ENCODE measurements at places on chromosomes 2 and 18. TPM values are rescaled to one million over a fixed set of nuclear protein-coding genes. Genes with fewer than 3 reads are reported as not detected.

- H3K36me3 ChIP-seq = no peaks in the 10 kb centered on the region
- H3K27ac ChIP-seq = no peak overlapping the region
- H3K27me3 ChIP-seq = no peaks in the 10 kb centered on the region
- H3K4me3 ChIP-seq = no peak overlapping the region
- no peak for DNase-seq
Measured at GRCh38 chr2:71727562-71727961, 274.2 kb downstream of the DYSF start.

GRCh38 chr2:236718207-236718992 lies 148.8 kb downstream of the ACKR3 start:
- DNase-seq = no peak
- no peak overlapping the region for H3K4me3 ChIP-seq
- no peaks in the 10 kb centered on the region for H3K27me3 ChIP-seq
- H3K4me1 ChIP-seq = peaks cover 37% of the 10 kb centered on the region
- no peaks in the 10 kb centered on the region for H3K36me3 ChIP-seq

DNA sequence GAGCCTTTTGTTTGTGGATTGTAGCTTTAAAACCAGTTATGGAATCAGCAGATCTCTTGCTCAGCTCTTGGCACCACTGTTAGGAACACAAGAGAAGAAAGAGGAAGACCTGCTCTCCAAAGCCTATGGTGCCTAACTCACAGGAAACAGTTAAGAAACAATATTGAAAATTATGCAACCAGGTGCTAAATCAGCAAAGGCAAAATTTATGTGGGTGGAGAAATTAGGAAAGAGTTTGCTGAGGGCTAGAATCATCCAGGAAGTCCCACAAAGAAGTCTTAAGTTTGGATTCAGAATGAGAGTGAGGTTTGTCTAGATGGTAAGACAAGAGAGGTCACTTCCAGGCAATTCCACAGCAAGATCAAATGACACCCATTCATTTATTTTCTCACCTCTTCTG lies 49.4 kb downstream of the AOX1 start:
- H3K27ac ChIP-seq = no peak overlapping the region
- H3K27me3 ChIP-seq = no peaks in the 10 kb centered on the region
- H3K36me3 ChIP-seq = no peaks in the 10 kb centered on the region
- peaks cover 8% of the 10 kb centered on the region for H3K4me1 ChIP-seq
- no peak for DNase-seq

PRKAG3 gene
- total RNA-seq = not detected

SIX3 gene
- 28.8 TPM for total RNA-seq

RPS27A gene
- 2,670 TPM for total RNA-seq

Measured in neural progenitor cell (in vitro differentiated cells).